Tibial nerve (tissue), 4 donors: ENCODE measurements at places on chromosomes 6 and 20. TPM values are rescaled to one million over a fixed set of nuclear protein-coding genes. Genes with fewer than 3 reads are reported as not detected.

- no peaks in the 10 kb centered on the region for H3K27me3 ChIP-seq
- no peaks in the 10 kb centered on the region for H3K36me3 ChIP-seq
- H3K4me1 ChIP-seq: no peaks in the 10 kb centered on the region
- H3K27ac ChIP-seq: no peak overlapping the region
- H3K4me3 ChIP-seq: no peak overlapping the region
- DNase-seq: no peak
These were observed 26.0 kb upstream of the SYNDIG1 start for GRCh38 chr20:24443436-24443835.

- no peak overlapping the region for H3K4me3 ChIP-seq
- H3K27ac ChIP-seq: no peak overlapping the region
- no peak for DNase-seq
- H3K4me1 ChIP-seq: peaks cover 5% of the 10 kb centered on the region
These were observed 84.3 kb upstream of the PREP start for GRCh38 chr6:105487040-105487790.

DNA sequence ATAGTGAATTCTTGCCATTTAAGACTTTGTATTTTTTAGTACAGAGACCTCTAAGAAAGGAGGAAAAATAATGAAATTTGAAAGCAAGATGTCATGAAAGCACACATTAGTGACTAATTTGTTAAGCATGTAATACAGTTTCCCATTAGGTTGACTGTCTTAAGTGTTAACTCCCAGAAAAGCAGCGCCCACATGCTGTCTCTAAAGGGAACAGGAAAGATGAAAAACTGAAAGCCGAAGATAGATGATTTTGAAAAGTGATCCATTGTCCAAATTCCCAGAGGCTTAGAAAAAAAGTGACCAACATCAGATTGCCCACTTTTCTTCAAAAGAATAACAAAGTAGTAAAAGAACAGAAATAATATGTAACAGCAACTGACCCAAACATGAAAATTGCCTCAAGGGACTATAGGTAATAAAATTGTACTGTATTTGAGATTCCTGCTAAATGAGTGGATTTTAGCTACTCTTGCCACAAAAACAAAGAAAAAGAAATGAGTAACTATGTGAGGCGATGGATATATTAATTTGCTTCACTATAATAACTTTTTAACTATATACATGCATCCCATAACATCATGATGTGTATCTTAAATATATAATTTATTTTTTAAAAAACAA is 83.2 kb upstream of the OGFRL1 start:
- H3K27me3 ChIP-seq: no peaks in the 10 kb centered on the region
- no peaks in the 10 kb centered on the region for H3K4me1 ChIP-seq
- no peak overlapping the region for H3K27ac ChIP-seq
- DNase-seq: no peak
- no peaks in the 10 kb centered on the region for H3K36me3 ChIP-seq

TTBK1 gene
- total RNA-seq: not detected
